ENCODE measurements at places on chromosomes 3 and 15. TPM values are rescaled to one million over a fixed set of nuclear protein-coding genes. Genes with fewer than 3 reads are reported as not detected.
A peak's percentile ranks its signal among the peaks of the same experiment; 100 is the strongest.

MYO5C gene
- 4.6 TPM for total RNA-seq

DUOXA2 gene
- total RNA-seq = 0.28 TPM

RPL39L gene
- 15.7 TPM for total RNA-seq

CYP1A1 gene
- 0.49 TPM for total RNA-seq

DNA sequence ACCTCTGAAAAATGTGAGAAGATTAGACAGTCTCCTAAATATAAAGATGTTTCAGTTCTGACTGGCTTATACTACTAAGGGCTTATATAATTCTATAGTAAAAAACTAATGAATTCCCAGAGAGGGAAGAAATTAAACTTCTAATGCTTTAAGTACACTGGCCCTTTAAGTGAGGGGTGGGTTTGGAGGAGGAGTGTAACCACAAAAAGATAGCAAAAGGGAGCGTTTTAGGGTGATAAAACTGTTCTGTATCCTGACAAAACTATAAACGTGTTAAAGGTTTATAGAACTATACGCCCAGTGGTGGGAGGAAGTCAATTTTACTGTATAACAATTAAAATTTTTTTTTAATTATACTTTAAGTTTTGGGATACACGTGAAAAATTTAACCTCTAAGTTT, 45.8 kb downstream of the CEP152 start:
- no peaks in the 10 kb centered on the region for H3K4me1 ChIP-seq
- no peak overlapping the region for H3K27ac ChIP-seq
- H3K4me3 ChIP-seq = no peak overlapping the region
- no peak for DNase-seq
- peaks cover 3% of the 10 kb centered on the region for H3K36me3 ChIP-seq

DNA sequence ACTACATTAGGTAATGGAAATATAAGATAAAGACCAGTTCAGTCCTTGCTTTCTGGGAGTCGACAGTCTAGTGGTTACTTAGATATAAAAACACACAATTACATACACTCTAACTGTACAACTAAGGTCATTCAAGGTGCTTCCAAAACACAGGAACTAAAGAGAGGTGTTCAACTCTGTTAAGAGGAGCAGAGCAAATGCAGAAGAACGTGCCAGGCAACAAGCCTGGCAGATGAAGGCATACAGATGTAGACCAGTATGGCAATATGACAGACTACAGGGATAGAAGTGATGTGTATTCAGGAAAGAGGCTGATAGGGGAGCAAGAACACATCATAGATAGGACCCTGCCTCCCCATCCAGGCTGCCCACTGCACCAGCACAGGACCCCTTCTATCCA, 78.3 kb downstream of the CBLB start:
- no peaks in the 10 kb centered on the region for H3K36me3 ChIP-seq
- H3K27me3 ChIP-seq = no peaks in the 10 kb centered on the region
- peaks cover 10% of the 10 kb centered on the region for H3K4me1 ChIP-seq
- no peak overlapping the region for H3K4me3 ChIP-seq
- no peak for DNase-seq
- H3K27ac ChIP-seq = peak overlapping the region; percentile 21

GRCh38 chr15:44596511-44597010, 59.6 kb downstream of the EIF3J start:
- no peaks in the 10 kb centered on the region for H3K4me1 ChIP-seq
- H3K27me3 ChIP-seq = no peaks in the 10 kb centered on the region
- H3K36me3 ChIP-seq = peaks cover 31% of the 10 kb centered on the region

DNA sequence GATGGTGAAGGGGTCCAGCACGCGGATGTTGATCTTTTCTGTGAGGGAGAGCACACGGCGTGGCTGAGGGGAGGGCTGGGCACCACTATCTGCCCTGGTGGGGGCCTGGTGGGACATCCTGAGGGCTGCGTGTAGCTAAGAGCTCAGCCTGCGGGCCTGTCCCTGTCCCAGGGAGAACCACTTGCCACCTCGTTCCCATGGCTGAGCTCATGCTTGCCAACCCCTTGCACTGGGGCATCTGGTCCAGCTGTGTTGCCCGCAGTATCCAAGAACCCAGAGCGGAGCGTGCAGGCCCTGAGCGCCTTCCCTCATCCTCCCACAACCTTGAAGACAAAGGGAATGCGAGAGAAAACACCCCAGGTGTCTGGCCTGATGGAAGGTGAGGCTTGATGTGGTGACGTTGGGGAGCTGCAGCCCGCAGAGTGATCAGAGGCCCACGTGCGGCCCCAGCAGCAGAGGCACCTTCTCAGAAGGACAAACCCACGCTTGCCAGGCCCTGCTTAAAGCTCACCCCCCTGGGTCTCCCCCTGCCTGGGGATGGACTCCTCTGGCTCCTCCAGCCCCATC, 28.9 kb downstream of the TKT start:
- H3K4me3 ChIP-seq = no peak overlapping the region
- no peak for DNase-seq
- H3K27ac ChIP-seq = no peak overlapping the region
- H3K27me3 ChIP-seq = no peaks in the 10 kb centered on the region

DNA sequence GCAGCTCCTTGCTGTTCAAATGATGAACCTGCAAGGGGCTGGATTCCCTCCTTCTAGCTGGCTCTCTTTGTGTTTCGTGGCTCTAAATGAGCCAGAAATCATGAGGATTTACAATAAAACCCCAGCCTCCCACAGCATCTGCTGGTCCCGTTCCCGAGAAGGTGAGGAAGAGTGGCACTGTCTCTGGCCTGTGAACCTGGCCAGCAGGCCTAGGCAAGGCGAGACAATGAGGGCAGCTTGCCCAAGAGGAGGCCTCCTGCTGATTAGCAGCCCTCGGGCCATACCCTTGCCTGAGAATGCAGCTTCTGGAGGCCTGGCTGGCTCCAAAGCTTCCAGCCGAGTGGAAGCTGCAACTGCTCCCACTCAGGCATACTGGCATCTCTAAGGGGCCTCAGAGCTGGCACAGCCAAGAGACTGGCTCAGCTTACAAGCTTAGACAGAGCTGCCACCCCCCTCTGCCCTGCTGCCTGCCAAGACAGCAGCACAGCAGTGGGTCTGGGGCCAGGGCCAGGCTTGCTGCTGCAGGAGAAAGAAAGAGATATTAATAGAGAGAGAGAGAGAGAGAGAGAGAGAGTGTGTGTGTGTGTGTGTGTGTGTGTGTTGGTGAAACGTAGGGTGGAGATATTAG, 76.5 kb downstream of the HMG20A start:
- H3K36me3 ChIP-seq = no peaks in the 10 kb centered on the region
- peak overlapping the region; percentile 15 for H3K4me3 ChIP-seq
- no peaks in the 10 kb centered on the region for H3K27me3 ChIP-seq
- DNase-seq = peak; percentile 91

GRCh38 chr15:57401546-57401945, 25.2 kb downstream of the CGNL1 start:
- no peak overlapping the region for H3K27ac ChIP-seq
- no peak overlapping the region for H3K4me3 ChIP-seq
- no peak for DNase-seq
- no peaks in the 10 kb centered on the region for H3K36me3 ChIP-seq

- no peaks in the 10 kb centered on the region for H3K4me1 ChIP-seq
- DNase-seq = no peak
- H3K27me3 ChIP-seq = no peaks in the 10 kb centered on the region
- H3K4me3 ChIP-seq = no peak overlapping the region
- H3K27ac ChIP-seq = no peak overlapping the region
These were observed 342.8 kb downstream of the TUSC7 start for GRCh38 chr3:117052395-117052794.

DNA sequence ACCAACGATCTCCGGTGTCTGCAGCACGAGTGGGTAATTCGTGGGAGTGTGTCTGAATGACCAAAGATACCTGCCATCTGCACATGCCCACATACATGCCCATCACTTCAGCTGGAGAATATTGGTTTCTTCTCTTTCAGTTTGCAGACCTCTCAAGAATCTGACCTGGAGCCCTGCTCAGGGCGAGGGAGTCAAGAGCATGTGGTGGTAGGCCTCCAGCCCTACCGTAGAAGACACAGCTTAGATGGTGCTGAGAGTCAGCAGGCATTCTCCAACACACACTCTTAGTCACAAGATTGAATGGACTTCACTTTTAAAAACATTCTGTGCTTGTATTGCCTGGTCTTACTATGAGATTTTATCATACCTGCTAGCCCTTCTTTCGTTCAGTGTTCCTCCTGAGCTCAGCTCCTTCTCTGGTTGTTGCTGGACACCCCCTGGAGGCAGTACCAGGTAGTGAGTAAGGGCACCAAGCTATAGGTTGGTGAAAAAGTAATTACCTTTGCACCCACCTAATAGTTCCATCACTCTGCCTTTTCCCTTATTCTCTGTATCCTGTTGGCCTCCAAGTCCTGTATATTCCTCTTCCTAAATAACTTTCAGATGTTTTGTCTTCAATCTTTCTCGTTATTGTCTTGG, 252.0 kb downstream of the CACNA2D3 start:
- no peak overlapping the region for H3K27ac ChIP-seq
- no peak overlapping the region for H3K4me3 ChIP-seq
- H3K36me3 ChIP-seq = no peaks in the 10 kb centered on the region
- DNase-seq = no peak
- H3K4me1 ChIP-seq = no peaks in the 10 kb centered on the region

DNA sequence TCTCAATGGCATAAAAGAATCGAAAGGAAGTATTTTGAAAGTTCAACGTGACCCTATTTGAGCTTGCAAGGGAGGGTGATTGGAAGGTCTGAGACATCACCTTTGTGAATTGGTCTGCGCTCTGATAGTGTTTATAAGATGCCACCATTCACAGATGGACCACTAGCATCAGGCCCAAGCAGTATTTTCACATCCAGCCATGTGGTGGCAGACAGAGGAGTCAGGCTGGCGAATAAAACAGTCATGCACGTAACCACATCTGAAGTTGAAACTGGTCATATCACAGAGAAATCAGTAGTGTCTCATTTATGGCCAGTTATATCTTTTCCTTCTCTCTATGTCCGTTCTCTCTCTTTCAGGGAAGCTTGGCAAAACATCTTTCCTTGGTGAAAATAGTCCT, 170.1 kb upstream of the ONECUT1 start:
- H3K27me3 ChIP-seq = no peaks in the 10 kb centered on the region
- H3K27ac ChIP-seq = no peak overlapping the region
- DNase-seq = no peak
- H3K4me3 ChIP-seq = no peak overlapping the region
- no peaks in the 10 kb centered on the region for H3K36me3 ChIP-seq
- no peaks in the 10 kb centered on the region for H3K4me1 ChIP-seq

- H3K27me3 ChIP-seq = no peaks in the 10 kb centered on the region
- H3K4me3 ChIP-seq = no peak overlapping the region
- H3K36me3 ChIP-seq = no peaks in the 10 kb centered on the region
- H3K4me1 ChIP-seq = peaks cover 14% of the 10 kb centered on the region
These were observed 69.6 kb upstream of the THBS1 start for GRCh38 chr15:39511000-39511915.

GRCh38 chr15:31925541-31925940, 104.8 kb upstream of the CHRNA7 start:
- DNase-seq = no peak
- no peak overlapping the region for H3K4me3 ChIP-seq
- H3K4me1 ChIP-seq = no peaks in the 10 kb centered on the region
- no peaks in the 10 kb centered on the region for H3K36me3 ChIP-seq
- H3K27ac ChIP-seq = no peak overlapping the region
- no peaks in the 10 kb centered on the region for H3K27me3 ChIP-seq

Measured in sigmoid colon (tissue), 7 donors.